Cortex of kidney (tissue), 1 donor: ENCODE measurements at places on chromosomes 1 and 21.

- no peak for DNase-seq
Observed at GRCh38 chr1:115341948-115342347, 3.9 kb upstream of the NGF start.

GRCh38 chr1:185956881-185957280 lies 222.7 kb downstream of the HMCN1 start:
- DNase-seq, result no peak

DNA sequence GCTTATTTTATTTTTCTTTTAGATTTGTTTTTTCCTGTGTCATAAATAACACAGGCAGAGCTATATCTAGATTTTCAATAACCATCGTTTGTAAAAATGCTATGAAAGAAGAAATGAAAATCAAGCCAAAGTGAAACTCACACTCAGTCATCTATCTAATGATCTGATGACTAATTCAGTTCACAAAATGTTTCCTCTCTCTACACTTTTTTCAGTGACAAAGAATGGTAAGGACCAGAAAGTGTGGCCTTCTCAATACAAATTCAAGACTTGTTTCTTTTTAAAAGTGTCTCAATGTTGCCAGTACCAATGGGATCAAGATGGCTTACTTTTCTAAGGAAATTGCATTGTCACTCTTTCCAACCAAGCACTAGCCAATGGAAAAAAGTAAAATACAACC lies 282.8 kb upstream of the PKN2 start:
- DNase-seq, result no peak

DNA sequence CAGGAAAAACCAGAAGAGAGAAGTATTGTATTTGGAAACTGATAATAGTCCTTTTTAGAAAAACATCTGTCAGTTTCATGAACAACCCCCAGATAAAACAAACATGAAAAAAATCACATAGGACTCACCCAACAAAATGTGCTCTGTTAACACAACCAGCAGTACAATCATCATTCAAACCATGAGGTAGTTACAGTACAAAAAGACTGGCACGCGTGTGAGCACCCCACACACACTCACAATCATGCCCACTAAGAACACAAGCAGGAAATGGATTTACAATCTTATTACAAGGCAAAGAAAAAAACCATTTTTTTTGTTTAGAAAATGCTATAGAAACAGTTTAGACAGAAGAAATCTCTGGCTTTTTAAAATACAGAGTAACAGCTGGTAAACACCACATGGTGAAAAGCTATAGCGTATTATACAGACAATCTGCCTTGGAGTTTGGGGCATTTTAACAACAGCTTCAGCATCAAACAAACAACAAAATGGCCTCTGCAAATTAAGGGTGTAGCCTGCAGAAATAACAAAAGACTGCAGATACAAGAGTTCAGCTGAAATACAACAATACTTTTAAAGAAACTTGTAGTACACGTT lies 180.0 kb downstream of the CDC7 start:
- no peak for DNase-seq

DNA sequence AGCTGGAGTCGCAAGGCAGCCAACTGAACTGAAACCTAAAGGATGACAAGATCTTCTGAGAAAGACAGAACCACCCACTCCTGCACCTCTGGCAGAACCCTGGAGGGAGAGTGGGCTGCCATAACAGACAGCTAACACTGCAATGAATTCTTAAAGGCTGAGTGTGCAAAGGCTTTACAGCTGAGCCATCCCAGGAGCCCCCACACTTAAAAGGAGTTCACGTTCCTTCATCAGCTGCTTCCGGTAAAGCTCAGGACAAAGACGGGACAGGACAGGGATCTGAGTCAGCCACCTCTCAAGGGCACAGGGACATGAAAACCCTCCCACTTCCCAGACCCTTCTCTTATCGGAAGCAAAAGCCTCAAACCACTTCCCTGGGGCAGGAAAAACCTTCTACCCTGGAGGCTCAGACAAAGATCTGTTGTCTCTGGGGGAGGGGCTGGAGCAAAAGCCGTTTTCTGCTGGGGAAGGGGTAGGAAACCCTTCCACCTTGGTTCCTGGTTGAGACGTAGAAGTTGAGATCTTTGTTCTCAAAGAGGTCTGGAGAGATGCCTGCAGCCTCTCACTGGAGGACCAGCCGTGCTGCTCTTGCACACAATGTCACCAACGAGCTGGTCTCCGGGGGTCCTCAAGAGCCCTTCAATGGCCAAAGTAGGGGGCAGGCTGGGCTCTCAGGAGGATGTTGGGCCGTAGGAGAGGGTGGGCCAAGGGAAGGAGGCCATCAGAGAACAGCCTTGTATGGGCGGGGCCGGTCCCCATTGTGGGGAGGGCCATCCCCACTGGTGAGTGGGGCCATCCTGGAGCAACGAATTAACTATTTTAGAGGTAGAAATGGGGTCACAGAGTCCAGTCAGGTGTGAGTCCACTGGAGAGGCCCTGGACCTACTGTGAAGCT lies 452.4 kb downstream of the PTPRU start:
- no peak for DNase-seq
